Cardiac septum (tissue), 1 donor: ENCODE measurements at places on chromosomes 5 and 9. TPM values are rescaled to one million over a fixed set of nuclear protein-coding genes. Genes with fewer than 3 reads are reported as not detected.
A peak's percentile ranks its signal among the peaks of the same experiment; 100 is the strongest.

GRCh38 chr5:61916621-61917620 lies 389.1 kb upstream of the KIF2A start:
- no peak for DNase-seq

GRCh38 chr9:33227741-33228140 lies 12.2 kb upstream of the SPINK4 start:
- no peak for DNase-seq

- DNase-seq: peak; percentile 93
Measured at GRCh38 chr5:67165526-67166459, 30.8 kb downstream of the CD180 start.

DNA sequence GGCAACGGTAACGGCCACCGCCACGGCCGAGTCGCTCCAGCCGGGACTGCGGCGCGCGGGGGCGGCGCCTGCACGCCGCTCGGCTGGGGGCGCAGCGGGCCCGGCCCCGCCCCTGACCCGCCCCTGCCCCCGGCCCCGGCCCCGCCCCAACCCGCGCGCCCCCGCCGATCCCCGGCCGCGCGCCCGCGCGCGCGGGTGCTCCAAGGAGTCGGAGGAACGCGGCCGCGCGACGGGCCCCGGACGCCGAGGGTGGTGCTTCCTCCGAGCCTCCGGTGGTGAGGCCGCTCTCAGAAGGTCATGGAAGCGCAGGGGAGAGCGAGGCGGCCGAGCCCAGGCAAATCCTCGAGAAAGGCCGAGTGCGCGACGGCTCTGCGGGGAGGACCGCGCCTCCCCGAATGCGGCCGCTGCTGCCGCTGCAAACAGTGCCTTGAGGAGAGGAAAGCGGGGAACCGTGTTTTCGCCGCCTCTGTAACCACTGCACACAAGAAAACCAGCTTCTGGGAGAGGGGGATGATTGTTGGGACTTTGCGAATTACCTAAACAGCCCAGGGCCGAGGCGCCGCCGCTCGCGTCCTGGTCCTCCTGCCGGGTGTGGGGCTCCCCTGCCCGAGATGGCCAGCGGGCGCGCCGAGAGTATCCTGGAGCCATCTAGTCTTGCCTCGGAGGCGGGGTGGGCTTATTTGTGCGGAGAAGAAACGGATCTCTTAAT lies at the start of gene LIFR:
LIFR (minus strand) TSS at position 48 of the 709 bp plus-strand sequence. CDS start 25,999 bp downstream, outside the sequence.
- DNase-seq: peak; percentile 88

DNA sequence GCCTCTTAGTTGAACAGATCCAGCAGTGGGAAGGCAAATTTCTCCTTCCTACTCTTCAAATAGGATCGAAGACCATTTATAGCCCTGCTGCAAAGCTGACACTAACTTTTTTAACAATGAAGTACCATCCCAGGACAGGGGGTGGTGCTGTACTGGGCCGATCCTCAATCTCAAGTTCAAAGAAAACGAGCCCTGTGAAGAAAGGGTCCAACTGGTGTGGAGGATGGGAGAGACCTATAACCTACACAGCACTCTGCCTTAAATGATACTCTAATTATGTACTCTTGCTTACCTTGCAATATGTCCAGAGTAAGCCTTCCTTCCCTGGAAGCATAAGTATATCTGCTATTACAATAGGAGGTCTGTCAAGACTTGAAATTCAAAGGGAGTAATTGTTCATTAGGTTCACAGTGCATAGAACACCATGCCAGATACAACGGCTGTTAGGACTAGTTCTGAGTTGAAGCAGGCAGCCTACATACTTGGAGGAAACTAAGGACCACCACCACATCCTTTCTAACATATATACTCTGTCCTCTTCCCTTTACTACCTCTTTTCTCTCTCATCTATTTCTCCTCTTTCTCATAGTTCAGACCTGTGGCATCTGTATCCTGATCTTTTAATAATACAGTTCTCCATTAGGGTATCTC lies 6.2 kb downstream of the ETF1 start:
- no peak for DNase-seq

DNA sequence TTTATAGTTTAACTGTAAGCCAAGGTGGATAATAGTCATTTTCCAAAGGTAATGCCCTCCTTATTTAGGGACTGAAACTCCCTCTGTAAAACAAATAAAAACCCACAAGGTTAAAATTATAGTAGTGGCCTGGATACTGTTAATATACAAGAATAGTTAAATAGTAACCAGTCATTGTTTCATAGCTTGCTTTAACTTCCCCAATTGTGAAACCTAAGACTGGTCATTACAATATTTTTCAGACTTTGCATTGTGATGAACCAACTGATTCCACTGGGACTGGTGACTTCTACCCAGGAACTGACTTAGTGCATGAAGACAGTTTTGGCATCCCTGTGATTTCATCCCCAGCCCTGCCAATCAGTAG lies 162.6 kb downstream of the SMC2 start:
- DNase-seq: no peak

DNA sequence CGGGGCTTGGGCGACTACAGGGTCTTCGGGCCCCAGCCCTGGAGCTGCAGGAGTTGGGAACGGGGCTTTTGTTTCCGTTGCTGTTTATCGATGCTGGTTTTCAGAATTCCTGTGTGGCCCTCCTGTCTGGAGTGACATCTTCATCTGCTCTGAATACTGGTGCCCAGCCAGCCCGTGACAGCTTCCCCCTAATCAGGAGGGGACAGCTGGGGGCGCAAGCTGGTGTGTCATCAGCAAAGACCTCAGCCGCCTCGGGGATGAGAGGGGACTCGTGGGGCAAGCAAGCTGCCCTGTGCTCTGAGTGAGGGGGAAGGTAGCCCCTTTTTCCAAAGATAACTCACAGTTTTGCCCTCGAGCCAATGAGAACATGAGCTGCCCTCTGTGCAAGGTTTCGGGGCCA lies 110.7 kb downstream of the RXRA start:
- no peak for DNase-seq

GRCh38 chr5:178368716-178369300 lies 136.2 kb upstream of the PHYKPL start:
- no peak for DNase-seq

DNA sequence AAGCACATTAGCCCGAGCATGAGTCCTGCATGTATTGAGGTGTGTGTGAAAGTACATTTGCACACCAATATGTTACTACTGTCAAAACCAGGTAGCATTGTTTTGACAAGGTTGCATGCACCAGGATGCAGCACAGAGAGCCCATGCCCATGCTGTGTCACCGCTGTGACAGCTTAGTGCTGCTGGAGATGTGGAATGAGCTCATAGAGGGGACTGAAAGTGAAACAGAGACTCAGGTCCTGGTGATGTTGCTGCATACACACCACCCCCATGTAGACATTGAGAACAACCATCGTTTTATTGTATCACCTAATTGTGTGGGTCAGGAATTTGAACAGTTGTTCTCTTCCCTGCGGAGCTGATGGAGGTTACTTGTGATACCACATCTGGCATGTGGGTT lies 53.0 kb downstream of the GADD45G start:
- DNase-seq: no peak

- no peak for DNase-seq
Measured at GRCh38 chr5:157180374-157181264, at the start of gene ITK. Gene ITK, plus strand, starts transcription at chr5:157180840. Its CDS starts 138 bp downstream, at chr5:157180978.

- DNase-seq: no peak
Measured at GRCh38 chr5:125376059-125376641, 629.7 kb upstream of the ZNF608 start.

GRCh38 chr5:143135832-143136551 lies 267.5 kb downstream of the NR3C1 start:
- DNase-seq: no peak

- DNase-seq: peak; percentile 51
Measured at GRCh38 chr5:1438871-1439270, 6.4 kb downstream of the SLC6A3 start.

DNA sequence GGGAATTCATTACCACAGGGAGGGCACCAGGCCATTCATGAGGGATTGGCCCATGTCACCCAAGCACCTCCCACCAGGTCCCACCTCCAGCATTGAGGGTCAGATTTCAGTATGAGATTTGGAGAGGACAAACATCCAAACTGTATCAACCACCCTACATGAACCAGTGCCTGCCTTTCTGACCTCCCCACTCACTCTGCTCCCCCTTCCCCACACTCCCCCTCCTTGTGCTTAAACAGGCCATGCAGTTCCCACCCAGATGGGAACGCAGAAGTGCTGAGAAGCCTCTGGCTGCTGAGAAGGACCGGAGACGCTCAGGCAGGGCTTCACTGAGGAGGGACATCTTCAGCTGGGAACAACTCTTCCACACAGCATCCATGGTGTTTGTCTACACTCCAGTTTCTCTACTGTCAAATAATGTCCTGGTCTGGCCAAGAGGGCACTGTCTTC lies 30.0 kb upstream of the ADAMTS2 start:
- DNase-seq: no peak

DNA sequence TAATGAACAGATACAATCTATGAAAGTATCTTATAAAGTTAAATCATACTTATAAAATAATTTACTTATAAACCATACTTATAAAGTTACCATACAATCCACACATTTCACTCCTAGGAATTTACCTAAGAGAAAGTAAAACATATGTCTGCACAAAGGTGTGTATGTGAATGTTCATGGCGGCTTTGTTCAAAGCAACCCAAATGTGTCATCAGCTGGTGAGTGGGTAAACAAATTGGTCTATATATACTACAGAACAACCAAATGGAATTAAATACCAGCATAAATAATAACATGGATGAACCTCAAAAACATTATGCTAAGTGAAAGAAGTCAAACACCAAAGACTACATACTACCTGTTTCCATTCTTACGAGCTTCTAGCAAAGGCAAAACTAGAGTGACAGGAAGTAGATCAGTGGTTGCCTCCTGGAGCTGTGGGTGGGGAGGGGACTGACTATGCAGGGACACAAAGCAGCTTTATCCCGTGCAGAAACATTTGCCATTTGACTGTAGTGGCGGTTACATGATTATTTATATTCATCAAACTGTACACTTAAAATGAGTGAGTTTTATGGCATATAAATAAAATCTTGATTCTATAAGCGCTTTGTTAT lies 10.6 kb downstream of the TRAF1 start:
- no peak for DNase-seq

- DNase-seq: no peak
Measured at GRCh38 chr5:149586708-149587318, 5.5 kb downstream of the ARHGEF37 start.

DNA sequence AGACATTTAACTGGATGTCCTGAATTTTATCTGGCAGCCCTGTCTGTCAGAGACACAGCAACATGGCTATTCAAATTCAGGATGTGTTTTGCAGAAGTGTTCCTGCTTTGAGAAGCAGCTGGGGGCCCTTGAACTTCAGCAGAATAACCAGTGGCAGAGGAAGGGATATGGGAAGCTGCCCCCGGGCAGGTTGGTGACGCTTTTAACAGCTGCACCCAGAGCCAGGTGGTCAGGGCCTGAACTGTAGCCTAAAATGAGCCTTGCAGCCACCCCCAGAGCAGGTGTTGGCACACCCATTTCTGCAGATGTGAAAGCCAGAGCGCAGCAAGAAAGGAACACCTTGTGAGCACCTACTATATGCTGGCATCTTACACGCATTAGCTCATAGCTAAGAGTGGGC lies 128.7 kb upstream of the BOD1 start:
- peak; percentile 59 for DNase-seq

The KIAA1958 gene
- total RNA-seq: 5.3 TPM

The RALGDS gene
- total RNA-seq: 23.9 TPM

The TICAM2 gene
- 2.0 TPM for total RNA-seq

The SLC2A6 gene
- total RNA-seq: 3.6 TPM

The ANKDD1B gene
- 0.38 TPM for total RNA-seq

The QRFP gene
- total RNA-seq: not detected

The PDCD1LG2 gene
- total RNA-seq: 0.48 TPM

The SLCO4C1 gene
- total RNA-seq: 0.19 TPM

The INSYN2B gene
- not detected for total RNA-seq

The PLAC8L1 gene
- not detected for total RNA-seq
